Placental pericyte (primary cell): ENCODE measurements at places on chromosomes 1 and 21. TPM values are rescaled to one million over a fixed set of nuclear protein-coding genes. Genes with fewer than 3 reads are reported as not detected.

IFI44L gene
- 1.3 and 3.0 TPM in 2 replicates for total RNA-seq

HES4 gene
- 4.2 and 16.8 TPM in 2 replicates for total RNA-seq

GPR89A gene
- total RNA-seq, result 40.2 and 51.6 TPM in 2 replicates

CNR2 gene
- total RNA-seq, result not detected in 2 replicates

DNAJC6 gene
- 2.4 and 7.2 TPM in 2 replicates for total RNA-seq

RGS13 gene
- total RNA-seq, result not detected in 2 replicates

MAD2L2 gene
- total RNA-seq, result 33.0 and 46.1 TPM in 2 replicates

PIK3CD gene
- total RNA-seq, result 12.7 and 23.2 TPM in 2 replicates

BROX gene
- 56.2 and 84.6 TPM in 2 replicates for total RNA-seq

PCAT6 gene
- total RNA-seq, result 0.86 TPM in 1 of 2 replicates, not detected in the other

RIMS3 gene
- total RNA-seq, result 0.14 and 0.66 TPM in 2 replicates

OR2T35 gene
- total RNA-seq, result not detected in 2 replicates

CA6 gene
- total RNA-seq, result not detected in 2 replicates

LCE3A gene
- not detected in 2 replicates for total RNA-seq

CD2 gene
- not detected in 2 replicates for total RNA-seq

PRMT6 gene
- 12.5 and 19.9 TPM in 2 replicates for total RNA-seq

BATF3 gene
- total RNA-seq, result 0.88 and 1.3 TPM in 2 replicates

GUCA2A gene
- not detected in 2 replicates for total RNA-seq

IBA57 gene
- total RNA-seq, result 6.8 and 7.9 TPM in 2 replicates

CHIA gene
- total RNA-seq, result not detected in 2 replicates

MRAP gene
- total RNA-seq, result 0.66 TPM in 1 of 2 replicates, not detected in the other

GBP2 gene
- 8.7 and 39.8 TPM in 2 replicates for total RNA-seq

RYR2 gene
- not detected in 2 replicates for total RNA-seq

RORC gene
- total RNA-seq, result not detected in 2 replicates

ZNF683 gene
- not detected in 2 replicates for total RNA-seq
